Central memory CD4-positive, alpha-beta T cell (primary cell): ENCODE measurements at places on chromosomes 3 and 15.

DNA sequence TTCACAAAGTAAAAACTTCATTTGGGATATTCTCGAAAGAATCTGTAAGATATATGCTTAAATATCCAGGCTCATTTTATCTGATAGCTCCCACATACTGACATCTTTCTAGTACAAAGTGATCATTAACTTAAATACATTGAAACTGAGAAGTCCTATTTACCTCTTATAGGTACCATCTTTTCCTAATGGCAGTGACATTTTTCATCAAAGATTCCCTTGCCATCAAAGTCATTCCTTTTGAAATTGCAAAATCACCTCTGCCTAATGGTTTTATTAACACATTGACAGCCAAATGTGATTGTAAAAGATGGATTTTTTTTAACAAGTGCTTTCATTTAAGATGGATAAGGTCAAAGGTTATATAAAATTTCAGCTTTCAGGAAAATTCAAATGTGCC is 346.6 kb downstream of the MFSD1 start:
- no peak for DNase-seq

DNA sequence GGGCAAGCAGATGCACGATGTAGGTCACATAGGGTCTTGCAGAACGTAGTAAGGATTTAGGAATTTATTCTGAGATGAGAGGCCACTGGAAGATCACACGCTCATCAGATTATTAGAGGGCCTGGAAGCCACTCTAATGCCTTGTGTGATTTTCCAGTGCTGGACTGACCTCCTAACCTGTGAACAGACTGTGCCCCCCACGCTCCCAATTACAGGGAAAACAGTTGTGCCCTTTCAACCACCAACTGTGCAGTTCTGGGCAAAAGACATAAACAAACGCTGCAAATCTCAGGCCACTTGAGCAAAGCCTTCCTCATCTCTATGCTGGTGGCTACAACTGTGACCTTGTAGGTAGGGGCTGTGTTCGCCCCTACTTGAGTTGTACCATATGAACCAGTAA is 48.2 kb upstream of the BOC start:
- no peak for DNase-seq

DNA sequence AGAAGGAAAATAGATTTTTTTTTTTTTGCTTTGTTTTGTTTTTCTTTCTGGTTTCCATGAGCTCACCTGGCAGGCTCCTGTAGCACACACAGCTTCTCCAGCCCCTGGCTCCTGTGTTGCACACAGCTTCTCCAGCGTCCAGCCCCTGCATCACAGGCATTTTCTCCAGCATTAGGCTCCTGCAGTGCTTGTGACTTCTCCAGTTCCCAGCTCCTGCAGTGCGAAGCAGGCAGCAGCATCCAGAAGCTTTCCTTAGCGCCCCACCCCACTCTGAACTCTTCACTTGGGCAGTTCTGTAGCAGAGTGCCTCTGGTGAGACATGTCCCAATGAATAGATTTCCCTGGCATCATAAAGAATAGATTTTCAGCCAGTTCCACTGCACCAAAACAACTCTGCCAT is 5.5 kb upstream of the CCDC39 start:
- no peak for DNase-seq

DNA sequence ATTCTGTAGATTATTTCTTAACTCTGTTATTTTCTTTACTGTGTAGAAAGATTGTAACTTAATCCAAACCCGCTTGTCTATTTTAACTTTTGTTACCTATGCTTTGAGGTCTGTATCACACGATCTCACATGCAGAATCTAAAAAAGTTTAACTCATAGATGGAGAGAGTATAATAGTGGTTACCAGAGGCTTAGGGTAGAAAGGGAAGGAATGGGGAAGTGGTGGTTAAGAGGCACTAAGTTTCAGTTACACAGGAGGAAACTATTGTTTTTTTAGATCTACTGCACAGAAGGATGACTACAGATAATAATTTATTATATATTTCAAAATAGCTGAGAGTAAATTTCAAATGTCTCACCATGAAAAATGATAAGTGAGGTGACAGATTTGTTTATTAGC is 515.2 kb downstream of the RSL24D1 start:
- DNase-seq: no peak

GRCh38 chr15:43293432-43293831 is 26.7 kb upstream of the TGM5 start:
- no peak for DNase-seq

- DNase-seq: no peak
These were observed 51.8 kb downstream of the IQSEC1 start for GRCh38 chr3:13021141-13022114.
